T-helper 17 cell (primary cell): ENCODE measurements at places on chromosomes 16 and 17.

DNA sequence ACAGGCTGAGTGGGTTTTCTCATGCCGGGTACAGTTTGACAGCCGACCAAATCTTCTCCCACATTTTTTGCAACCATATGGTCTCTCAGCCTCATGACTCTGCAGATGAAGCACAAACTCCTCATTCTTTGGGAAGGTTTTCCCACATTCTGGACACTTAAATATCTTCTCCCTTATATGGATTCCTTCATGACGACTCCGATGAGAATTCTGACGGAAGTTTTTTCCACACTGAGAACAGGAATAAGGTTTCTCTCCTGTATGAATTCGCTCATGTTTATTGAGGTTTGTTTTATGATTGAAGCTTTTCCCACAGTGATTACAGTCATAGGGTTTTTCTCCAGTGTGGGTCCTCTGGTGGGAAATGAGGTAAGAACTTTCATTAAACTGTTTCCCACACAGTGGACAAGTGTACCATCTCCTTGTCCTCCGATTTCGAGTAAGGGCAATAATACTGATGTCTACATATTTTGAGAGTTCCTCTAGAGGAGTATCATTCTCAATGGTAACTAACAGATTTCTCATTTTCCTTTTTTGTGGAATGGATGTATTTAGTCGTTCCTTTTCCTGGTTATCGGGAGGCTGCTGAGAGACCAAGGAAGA is 10.9 kb downstream of the ZNF200 start:
- no peak for DNase-seq

- no peak for DNase-seq
These were observed 18.9 kb downstream of the ARSG start for GRCh38 chr17:68310152-68310551.

DNA sequence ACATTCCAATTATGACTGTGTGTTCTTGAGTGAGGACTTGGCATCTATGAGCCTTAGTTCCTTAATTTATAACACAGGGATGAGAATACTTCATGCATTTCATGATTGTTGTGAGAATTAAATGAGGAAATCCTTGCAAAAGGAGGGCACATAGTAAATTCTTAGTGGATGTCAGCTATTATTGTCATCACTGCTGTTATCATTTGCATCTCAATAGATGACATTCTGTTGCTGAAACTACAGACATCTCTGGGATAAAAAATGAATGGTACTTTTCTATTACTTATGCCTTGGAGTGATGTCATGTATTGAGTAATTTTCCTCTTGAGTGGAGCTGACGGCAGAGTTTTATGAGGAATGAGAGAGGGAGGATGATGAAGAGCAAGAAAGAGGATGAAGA is 184.4 kb upstream of the CDH11 start:
- DNase-seq: no peak

DNA sequence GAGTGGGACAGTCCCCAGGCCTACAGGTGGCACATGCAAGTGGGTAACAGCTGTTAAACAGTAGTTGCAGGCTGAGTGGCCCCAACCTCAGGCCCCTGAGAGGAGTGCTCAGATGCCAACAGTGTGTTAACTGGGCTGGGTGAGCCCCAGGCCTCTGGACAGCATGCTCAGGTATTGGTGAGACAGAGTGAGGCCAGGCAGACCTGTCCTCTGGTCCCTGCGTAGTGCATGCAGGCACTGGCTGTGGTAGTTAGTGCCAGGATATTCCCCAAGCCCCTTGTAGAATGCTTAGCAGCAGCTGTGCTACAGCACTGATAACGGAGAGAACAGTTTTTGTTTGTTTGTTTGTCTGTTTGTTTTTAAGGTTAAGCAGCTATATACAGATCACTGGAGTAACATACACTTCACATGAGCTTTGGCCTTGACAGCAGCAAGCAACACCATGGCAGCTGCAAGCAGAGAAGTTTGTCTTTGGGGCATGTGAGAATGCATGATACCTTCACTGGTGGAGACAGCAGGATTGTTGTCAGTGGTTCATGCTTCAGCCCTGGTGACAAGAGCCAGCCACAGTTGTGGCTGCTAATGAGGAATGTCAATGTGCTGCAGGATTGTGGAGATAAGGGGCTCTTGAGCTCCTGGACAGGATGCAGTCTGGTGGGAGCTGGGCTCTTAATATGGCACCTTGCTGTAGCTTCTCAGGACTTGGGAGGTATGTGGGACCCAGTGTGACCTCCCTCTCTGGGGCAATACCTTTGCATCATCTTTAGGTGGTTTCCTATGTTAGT is 614.4 kb downstream of the CDH11 start:
- no peak for DNase-seq

- no peak for DNase-seq
These were observed 71.5 kb downstream of the VMP1 start for GRCh38 chr17:59778996-59779395.

DNA sequence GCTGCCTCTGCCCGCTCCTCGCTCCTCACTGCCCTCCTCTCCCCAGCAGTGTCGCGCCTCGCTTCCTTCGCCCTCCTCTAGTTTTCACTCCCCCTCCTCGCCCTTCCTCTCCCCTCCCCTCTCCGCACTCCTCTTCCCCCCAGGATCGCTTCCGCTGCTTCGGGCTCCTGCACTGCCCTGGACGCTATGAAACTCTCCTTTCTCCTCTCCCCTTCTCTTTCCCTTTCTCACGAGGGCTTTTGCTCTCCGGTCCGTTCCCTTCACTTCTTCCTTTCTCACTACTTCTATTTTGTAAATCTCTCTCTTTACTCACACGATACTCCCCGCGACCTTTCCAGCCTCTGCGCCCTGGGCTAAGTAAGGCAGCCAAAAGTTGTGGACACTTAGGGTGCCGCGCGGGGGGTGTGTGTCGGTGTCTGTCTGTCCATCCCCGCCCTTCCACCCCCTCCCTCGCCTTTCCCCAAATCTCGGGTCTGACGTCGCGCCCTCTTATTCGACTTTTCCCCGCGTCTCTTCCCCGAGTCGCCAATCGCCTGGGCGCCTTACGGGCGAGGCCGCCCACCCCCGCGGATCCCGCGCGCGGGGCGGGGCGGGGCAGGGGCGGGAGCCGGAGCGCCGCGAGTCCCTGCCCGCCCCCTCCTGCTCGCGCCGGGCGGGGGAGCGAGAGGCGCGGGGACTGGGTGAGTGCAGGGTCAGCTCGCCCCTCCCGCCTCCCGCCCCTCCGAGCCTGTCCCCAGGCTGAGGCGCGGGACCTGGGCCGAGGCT is at the start of gene IRX3:
Gene IRX3, minus strand, starts transcription at position 422 of the 765 bp plus-strand sequence. CDS start 737 bp downstream, outside the sequence.
- no peak for DNase-seq

DNA sequence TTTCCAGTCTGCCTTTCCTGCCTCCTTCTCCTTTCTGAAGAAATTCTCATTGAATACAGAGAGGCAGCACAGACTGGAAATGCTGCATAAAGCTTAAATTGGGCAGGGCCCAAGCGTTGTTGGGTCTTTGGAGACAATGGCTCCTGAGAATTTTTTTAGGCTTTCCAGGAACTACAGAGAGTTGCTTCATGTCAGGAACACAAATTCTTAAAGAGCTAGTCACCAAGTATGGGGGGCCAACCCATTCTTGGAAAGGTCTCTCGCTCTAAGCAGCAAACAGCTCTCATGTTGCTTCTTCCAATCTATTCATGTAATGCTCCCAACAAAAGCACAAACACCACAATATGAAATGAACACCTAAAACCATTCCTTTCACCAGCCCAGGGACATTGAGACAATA is 6.9 kb downstream of the HNF1B start:
- DNase-seq: no peak

- DNase-seq: no peak
These were observed 436.7 kb downstream of the MAF start for GRCh38 chr16:79163691-79164387.

GRCh38 chr16:73027685-73028111 is 20.2 kb downstream of the ZFHX3 start:
- DNase-seq: no peak

DNA sequence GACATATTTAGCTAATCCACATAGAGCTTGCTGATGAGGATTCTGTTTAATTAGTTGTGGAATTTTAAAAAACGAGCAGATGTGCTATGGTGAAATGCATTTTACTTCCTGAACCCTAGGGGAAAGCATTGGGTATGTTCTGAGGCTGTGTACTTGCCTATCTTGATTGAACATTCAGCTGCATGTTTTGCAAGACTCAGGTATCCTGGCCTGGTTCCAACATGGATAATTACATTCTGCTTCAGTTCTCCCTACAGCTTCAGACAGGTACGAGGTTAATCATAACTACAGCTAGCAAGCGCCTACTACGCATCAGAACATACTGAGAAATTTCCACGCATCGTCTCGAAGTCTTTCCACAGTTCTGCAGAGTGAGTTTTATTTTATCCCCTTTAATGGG is 77.0 kb downstream of the HS3ST2 start:
- DNase-seq: no peak

GRCh38 chr17:27389542-27390140 is 66.6 kb upstream of the KSR1 start:
- no peak for DNase-seq

DNA sequence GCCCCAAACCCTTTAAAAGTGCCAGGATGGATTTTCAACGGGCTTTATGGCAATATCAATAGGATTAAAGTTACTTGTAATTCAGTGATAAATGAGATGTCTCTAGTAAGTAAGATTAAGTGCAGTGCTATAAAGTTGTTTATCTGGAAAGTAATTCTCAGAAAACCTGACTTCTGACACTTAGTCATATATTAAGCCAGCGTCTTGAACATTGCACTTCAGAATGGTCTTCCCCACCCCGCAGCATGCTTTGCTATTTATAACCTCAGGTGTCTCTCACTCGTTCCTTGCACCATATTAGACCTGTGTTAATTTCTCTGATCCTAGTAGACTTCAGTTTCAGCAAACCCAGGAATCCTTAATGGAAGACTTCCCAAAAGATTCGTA is 2.1 kb upstream of the MAF start:
- no peak for DNase-seq

- DNase-seq: no peak
These were observed 14.8 kb downstream of the HDAC5 start for GRCh38 chr17:44108440-44109311.

DNA sequence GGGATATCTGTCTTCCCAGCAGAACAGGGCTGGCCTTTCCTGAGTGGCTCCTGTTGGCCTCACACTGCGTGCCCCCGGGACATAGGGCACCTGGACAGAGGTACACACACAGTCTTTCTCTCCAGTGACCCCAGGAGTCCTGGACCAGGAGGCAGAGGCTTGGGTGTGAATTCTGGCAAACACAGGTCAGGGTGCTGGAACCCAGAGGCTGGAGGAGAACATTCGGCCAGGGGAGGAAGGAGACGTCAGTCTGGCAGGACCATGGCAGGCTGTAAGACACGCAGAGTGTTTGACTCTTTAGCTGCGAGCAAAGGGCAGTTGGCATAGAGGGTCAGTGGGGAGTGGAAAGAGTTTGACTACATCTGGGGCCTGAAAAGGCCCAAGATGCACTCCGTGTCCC is 4.1 kb upstream of the TVP23A start:
- no peak for DNase-seq

DNA sequence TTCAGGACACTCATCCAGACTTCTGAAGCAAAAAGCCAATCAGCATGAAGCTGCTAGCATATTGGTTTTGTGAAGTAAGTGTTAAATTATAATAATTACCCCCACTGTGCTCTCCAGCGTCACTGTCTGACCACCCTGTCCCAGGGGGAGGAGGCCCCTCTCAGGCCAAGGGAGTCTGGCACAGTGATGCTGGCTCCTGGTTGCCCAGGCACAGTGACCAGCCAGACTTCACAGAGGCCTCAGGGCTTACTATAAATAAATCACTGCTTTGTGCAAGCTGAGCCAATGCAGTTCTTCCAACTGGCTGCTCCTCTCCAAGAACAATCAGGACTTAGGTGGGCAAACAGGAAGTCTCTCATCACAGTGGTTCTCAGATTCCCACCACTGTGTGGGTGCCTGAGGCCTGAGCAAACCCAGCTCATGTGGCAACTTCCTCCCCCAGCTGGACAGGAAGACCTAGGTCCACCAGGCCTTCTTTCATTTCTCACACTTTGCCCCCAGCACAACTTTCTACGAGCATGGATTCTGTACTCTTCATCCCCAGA is 1.7 kb upstream of the DBNDD1 start:
- no peak for DNase-seq

GRCh38 chr16:80233097-80233835 is 307.5 kb upstream of the DYNLRB2 start:
- no peak for DNase-seq

DNA sequence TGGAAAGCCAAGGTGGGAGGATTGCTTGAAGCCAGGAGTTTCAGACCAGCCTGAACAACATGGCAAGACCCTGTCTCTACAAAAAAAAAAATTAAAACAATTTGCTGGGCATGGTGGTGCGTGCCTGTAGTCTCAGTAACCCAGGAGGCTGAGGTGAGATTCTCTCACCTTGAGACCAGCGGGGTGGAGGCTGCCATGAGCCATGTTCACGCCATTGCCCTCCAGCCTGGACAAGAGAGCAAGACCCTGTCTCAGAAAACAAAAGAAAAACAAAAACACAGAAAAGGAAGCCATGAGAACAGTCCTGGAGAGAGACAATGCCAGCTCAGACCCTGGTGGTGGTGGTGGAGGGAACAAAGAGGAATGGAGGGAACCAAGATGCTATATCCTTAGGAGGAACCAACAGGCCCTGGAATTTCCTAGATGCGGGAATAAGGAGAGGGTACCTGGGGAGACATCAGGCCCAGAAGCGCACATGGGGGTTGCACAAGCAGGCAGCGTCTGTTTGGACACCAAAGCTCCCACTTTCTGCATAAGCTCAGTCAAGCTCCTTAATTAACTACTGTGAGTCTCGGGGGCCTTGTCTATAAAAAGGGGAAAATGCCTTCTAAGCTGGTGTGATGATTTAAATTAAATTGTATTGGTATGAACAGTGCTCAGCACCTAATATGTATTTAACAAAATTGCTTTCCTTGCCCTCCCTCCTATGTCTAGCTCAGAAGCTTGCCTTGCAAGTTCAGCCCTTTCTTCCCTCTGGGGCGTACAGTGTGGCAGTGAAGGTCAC is 143.8 kb downstream of the CCT6B start:
- no peak for DNase-seq

- DNase-seq: no peak
These were observed 8.4 kb downstream of the PRR29 start for GRCh38 chr17:64006361-64007088.

DNA sequence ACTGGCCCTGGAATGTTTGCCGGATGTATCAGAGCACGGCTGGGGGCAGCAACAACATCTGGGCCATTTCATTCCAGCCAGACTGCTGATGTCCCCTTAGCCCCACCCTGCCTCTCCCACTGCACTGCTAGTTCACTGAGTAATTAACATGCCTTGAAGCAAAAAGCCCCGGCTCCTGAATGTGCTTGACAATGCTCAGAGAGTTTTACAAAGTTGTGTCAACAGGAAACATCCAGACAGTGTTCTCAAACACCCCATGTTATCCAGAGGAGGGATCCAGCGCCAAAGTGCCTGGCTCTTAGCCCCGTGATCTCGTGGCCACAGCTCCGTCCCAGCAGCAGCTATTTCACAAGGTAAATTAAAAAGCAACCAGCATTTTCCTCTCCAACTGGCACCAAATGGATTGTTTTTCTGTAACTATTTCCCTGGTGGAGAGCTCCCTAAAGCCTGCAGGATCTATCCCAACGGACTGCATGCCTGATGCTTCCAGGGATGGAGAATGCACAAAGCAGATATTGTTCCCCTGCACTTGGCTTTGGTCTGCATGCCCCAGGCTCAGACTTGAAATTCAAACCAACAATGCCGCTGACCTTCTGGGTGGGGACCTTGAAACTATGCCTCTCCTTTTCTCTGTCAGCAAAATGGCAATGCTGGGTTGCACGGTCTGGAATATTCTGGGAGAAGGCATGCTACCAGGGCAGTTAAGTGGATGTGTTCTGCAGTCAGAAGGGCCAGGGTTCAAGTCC is 115.6 kb upstream of the CDH5 start:
- no peak for DNase-seq

GRCh38 chr16:78448658-78449271 is 349.3 kb downstream of the WWOX start:
- DNase-seq: no peak
